ENCODE measurements at places on chromosomes 1 and 21. TPM values are rescaled to one million over a fixed set of nuclear protein-coding genes. Genes with fewer than 3 reads are reported as not detected.
A peak's percentile ranks its signal among the peaks of the same experiment; 100 is the strongest.

GRCh38 chr1:192830595-192831246 lies 21.9 kb downstream of the RGS2 start:
- H3K4me3 ChIP-seq = no peak overlapping the region
- DNase-seq = no peak
- H3K36me3 ChIP-seq = no peaks in the 10 kb centered on the region
- no peaks in the 10 kb centered on the region for H3K4me1 ChIP-seq
- peaks cover 6% of the 10 kb centered on the region for H3K27me3 ChIP-seq

DNA sequence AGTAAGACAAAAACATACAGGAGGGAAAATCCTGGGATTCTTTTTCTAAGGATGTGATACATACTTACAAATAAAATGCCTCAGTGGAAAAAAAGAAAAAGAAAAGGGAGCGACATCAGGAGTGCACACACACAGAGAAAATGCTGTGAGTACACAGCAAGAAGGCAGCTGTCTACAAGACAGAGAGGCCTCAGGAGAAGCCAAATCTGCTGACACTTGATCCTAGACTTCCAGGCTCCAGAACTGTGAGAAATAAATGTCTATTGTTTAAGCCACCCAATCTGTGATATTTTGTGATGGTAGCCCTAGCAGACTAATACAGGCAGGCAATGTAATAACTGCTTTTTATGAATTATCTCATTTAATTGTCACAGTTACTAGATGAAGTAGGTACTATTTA lies 17.0 kb upstream of the TRIM45 start:
- peaks cover 8% of the 10 kb centered on the region for H3K27me3 ChIP-seq
- no peak for DNase-seq
- no peaks in the 10 kb centered on the region for H3K4me1 ChIP-seq

- peaks cover 35% of the 10 kb centered on the region for H3K27me3 ChIP-seq
- no peak overlapping the region for H3K27ac ChIP-seq
- no peak overlapping the region for H3K4me3 ChIP-seq
- H3K36me3 ChIP-seq = no peaks in the 10 kb centered on the region
These were observed 11.7 kb downstream of the KIF26B start for GRCh38 chr1:245166471-245166885.

DNA sequence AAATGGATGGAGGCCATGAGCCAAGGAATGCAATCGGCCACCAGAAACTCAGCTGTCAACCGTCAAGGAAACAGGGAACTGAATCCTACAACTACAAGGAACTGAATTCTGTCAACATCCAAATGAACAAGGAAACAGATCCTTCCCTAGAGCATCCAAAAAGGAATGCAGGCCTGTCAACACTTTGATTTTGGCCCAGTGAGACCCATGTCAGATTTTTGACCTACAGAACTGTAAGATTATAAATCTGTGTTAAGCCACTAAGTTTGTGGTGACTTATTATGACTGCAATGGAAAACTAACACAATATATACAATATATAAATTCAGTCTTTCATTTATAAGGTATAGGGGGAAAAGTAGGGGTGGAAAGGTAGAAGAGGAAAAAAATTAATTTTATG lies 55.3 kb downstream of the SHCBP1L start:
- no peak for DNase-seq
- peaks cover 3% of the 10 kb centered on the region for H3K36me3 ChIP-seq
- no peak overlapping the region for H3K27ac ChIP-seq
- H3K4me1 ChIP-seq = no peaks in the 10 kb centered on the region
- no peak overlapping the region for H3K4me3 ChIP-seq

- H3K4me1 ChIP-seq = peaks cover 12% of the 10 kb centered on the region
- no peak for DNase-seq
- no peak overlapping the region for H3K27ac ChIP-seq
- no peaks in the 10 kb centered on the region for H3K27me3 ChIP-seq
- H3K4me3 ChIP-seq = no peak overlapping the region
These were observed 12.5 kb downstream of the MAST2 start for GRCh38 chr1:45815667-45816458.

- no peak for DNase-seq
- no peaks in the 10 kb centered on the region for H3K36me3 ChIP-seq
- peaks cover 43% of the 10 kb centered on the region for H3K27me3 ChIP-seq
- H3K4me1 ChIP-seq = peaks cover 7% of the 10 kb centered on the region
- no peak overlapping the region for H3K4me3 ChIP-seq
These were observed 14.5 kb downstream of the SAMD11 start for GRCh38 chr1:938088-938683.

DNA sequence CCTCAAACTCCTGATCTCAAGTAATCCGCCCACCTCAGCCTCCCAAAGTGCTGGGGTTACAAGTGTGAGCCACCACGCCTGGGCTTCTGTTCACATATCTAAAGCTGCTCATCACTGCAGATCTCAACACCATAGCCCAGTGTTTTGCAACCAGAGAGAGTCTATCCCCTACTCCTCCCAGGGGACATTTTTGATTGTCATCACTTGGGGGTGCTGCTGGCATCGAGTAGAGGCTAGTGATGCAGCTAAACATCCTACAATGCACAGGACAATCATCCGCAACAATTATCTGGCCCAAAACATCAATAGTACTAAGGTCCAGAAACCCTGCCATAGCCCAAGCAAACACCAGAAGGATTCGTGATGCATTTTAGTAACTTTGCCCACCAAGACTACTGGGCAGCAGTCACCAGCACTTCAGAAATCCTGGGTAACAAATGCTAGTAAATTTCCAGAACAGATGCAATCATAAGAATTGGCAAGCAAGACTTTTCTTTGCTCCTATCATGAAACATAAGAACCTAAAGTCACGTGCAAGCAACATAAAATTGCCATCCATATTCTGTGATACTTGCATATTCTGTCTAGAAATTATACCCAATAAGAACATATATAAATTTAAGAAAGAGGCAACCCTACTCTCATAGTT lies 159.2 kb downstream of the APP start:
- H3K4me1 ChIP-seq = no peaks in the 10 kb centered on the region
- no peak overlapping the region for H3K27ac ChIP-seq
- no peak for DNase-seq
- no peaks in the 10 kb centered on the region for H3K36me3 ChIP-seq

GRCh38 chr1:43565600-43566360 lies 35.1 kb downstream of the PTPRF start:
- peak overlapping the region; percentile 53 for H3K4me3 ChIP-seq
- peak; percentile 66 for DNase-seq
- H3K27me3 ChIP-seq = peaks cover 8% of the 10 kb centered on the region
- H3K4me1 ChIP-seq = peaks cover 6% of the 10 kb centered on the region
- no peaks in the 10 kb centered on the region for H3K36me3 ChIP-seq
- H3K27ac ChIP-seq = no peak overlapping the region

GRCh38 chr1:226546926-226547325 lies 1.6 kb upstream of the STUM start:
- DNase-seq = no peak
- no peaks in the 10 kb centered on the region for H3K36me3 ChIP-seq
- H3K4me1 ChIP-seq = peaks cover 12% of the 10 kb centered on the region
- H3K27me3 ChIP-seq = peaks cover 59% of the 10 kb centered on the region
- H3K27ac ChIP-seq = no peak overlapping the region

DNA sequence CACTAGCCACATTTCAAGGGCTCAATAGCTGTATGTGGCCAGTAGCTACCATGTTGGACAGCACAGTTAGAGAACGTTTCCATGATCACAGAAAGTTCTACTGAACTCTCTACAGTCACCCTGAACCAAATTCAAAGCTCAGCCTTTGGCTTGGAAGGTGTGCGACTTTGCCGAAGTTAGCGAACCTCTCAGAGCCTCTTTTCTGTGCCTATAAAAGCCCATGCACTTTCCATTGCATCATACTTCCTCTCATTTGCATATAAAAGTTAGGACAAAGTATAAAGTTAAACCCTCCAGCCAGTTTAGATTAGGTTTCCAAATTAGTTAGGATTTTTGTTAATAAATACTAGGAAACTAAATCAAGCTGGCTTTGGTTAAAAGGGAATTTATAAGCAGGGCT lies 4.7 kb upstream of the SLC1A7 start:
- no peaks in the 10 kb centered on the region for H3K4me1 ChIP-seq
- no peak overlapping the region for H3K27ac ChIP-seq
- no peaks in the 10 kb centered on the region for H3K36me3 ChIP-seq
- no peak overlapping the region for H3K4me3 ChIP-seq

GRCh38 chr1:210691039-210691610 lies 362.4 kb downstream of the HHAT start:
- peaks cover 4% of the 10 kb centered on the region for H3K27me3 ChIP-seq
- no peaks in the 10 kb centered on the region for H3K36me3 ChIP-seq
- DNase-seq = no peak

- H3K4me3 ChIP-seq = no peak overlapping the region
- no peaks in the 10 kb centered on the region for H3K36me3 ChIP-seq
These were observed 286.4 kb downstream of the PTBP2 start for GRCh38 chr1:97007840-97008604.

GRCh38 chr1:61612602-61613001 lies 112.3 kb downstream of the TM2D1 start:
- H3K4me1 ChIP-seq = no peaks in the 10 kb centered on the region
- H3K27ac ChIP-seq = no peak overlapping the region
- H3K36me3 ChIP-seq = no peaks in the 10 kb centered on the region
- H3K4me3 ChIP-seq = no peak overlapping the region
- no peak for DNase-seq
- peaks cover 3% of the 10 kb centered on the region for H3K27me3 ChIP-seq

DNA sequence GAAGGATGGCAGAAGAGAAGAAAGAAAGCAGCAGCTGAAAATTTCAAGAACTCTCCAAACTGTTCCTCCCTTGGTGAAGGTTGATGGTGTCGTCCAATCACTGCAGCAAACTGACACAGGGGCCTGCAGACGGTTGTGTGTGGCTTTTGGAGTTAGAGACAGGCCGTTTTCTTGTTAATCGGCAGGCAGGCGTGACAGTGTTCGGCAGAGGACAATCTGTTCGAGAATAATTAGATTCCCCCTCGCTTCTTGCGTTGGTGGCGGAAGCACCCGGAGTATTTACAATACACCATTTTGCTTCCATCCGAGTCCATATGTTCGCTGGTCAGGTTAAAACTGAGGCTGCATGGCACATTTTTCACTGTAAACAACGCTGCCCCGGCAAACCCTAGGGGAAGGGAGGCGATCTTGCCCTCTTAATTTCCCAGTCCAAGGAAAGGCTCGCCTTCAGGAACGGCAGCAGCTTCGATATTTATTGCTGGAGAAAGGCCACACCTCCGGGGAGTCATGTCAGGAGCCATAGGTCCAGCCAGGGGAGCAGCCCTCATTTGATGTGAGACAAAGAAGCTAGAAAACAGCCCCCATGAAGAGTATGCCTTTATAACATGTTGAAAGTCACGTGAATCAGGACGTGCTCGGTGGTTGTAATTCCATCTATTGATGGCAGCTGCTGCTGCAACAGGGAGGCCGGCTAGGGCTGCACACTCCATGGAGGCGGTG lies 360.1 kb downstream of the SMYD3 start:
- no peak for DNase-seq
- H3K36me3 ChIP-seq = no peaks in the 10 kb centered on the region
- H3K4me1 ChIP-seq = no peaks in the 10 kb centered on the region
- H3K4me3 ChIP-seq = no peak overlapping the region

DNA sequence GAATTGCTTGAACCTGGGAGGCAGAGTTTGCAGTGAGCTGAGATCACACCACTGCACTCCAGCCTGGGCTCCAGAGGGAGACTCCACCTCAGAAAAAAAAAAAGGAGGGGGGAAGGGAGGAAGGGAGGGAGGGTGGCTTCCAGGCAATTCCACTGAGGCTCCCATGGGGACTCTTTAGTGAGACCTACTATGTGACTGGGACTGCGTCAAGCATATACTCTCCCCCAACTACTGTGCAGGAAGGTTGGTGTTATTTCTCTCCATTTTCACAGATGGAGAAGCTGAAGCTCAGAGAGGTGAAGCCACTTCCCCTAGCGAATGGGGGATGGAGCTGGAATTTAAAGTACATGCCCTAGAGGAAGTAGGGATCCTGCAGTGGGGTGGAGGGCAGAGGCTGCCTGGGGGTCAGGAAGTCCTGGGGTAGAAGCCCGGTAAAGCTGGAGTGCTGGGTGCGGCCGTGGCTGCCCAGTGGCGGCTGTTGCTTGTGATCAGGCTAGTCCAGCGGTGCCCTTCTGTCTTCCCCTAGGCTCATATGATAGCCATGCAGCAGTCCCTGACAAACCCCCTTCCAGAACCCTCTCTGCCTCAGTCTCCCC lies 40.3 kb downstream of the RAP1GAP start:
- no peak overlapping the region for H3K4me3 ChIP-seq
- peaks cover 4% of the 10 kb centered on the region for H3K4me1 ChIP-seq
- no peaks in the 10 kb centered on the region for H3K36me3 ChIP-seq
- peaks cover 9% of the 10 kb centered on the region for H3K27me3 ChIP-seq

- H3K27me3 ChIP-seq = peaks cover 48% of the 10 kb centered on the region
- no peak overlapping the region for H3K4me3 ChIP-seq
- no peak overlapping the region for H3K27ac ChIP-seq
- no peak for DNase-seq
- peaks cover 17% of the 10 kb centered on the region for H3K4me1 ChIP-seq
- no peaks in the 10 kb centered on the region for H3K36me3 ChIP-seq
These were observed 4.9 kb downstream of the ASAP3 start for GRCh38 chr1:23478896-23479665.

- H3K27me3 ChIP-seq = no peaks in the 10 kb centered on the region
- H3K4me1 ChIP-seq = peaks cover 53% of the 10 kb centered on the region
- H3K36me3 ChIP-seq = peaks cover 4% of the 10 kb centered on the region
These were observed 69.5 kb downstream of the RHOU start for GRCh38 chr1:228804640-228805413.

DNA sequence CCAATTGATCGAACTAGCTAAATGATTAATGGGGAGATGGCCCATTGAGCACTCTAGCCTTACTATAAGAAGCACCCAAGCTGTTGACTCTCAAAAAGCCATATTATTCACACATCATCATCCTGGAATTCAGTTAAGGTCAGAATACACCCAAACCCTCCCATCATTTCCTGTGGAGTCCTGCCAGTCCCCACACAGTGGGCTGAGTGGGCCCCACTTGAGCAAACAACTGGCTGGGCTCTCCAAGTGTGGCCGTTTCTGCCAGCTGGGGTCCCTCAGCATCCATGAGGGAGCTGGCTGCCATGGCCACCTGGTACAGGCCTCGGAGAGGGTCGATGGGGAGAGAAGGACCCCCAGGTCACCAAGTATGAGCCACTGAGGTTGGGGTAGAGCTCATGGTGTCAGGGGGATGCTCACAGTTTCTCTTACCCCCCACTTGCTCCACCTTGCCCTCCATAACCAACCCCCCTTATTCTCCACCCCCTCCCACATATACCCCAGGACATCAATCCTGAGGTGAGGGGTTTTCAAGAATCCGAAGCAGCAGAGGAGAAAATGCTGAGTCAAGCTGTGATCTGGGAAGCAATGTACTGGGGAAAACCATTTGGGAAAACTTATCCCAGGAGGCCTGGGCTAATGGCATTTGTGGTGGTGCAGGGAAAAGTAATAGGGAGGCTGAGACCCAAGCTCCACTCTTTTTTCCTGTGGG lies 60.3 kb downstream of the UBE2T start:
- H3K27ac ChIP-seq = no peak overlapping the region
- no peaks in the 10 kb centered on the region for H3K36me3 ChIP-seq
- DNase-seq = no peak
- peaks cover 9% of the 10 kb centered on the region for H3K4me1 ChIP-seq
- H3K4me3 ChIP-seq = no peak overlapping the region

The MYOM3 gene
- total RNA-seq = not detected

The LAMC2 gene
- total RNA-seq = not detected

The AMIGO1 gene
- 1.3 TPM for total RNA-seq

The HSD3B1 gene
- not detected for total RNA-seq

The LRRC3 gene
- 3.8 TPM for total RNA-seq

The KIAA1614 gene
- 0.03 TPM for total RNA-seq

Data from activated CD4-positive, alpha-beta memory T cell treated with anti-CD3 and anti-CD28 coated beads, Interleukin-2, amount 10 ng/mL, durations not matched to agents 7 days and 5 days (primary cell).